Epithelial cell of umbilical artery (primary cell): ENCODE measurements at places on chromosomes 3 and 15. TPM values are rescaled to one million over a fixed set of nuclear protein-coding genes. Genes with fewer than 3 reads are reported as not detected.

The WDR93 gene
- total RNA-seq: not detected in 2 replicates

The A4GNT gene
- not detected in 2 replicates for total RNA-seq

The NR1I2 gene
- total RNA-seq: 0.15 TPM in 1 of 2 replicates, not detected in the other

The PDZRN3 gene
- total RNA-seq: 0.46 and 0.65 TPM in 2 replicates

The CCDC33 gene
- not detected in 2 replicates for total RNA-seq

The CLEC3B gene
- total RNA-seq: 0.32 and 0.61 TPM in 2 replicates

The XYLB gene
- 2.3 and 3.0 TPM in 2 replicates for total RNA-seq

The ACTR8 gene
- 25.3 and 28.9 TPM in 2 replicates for total RNA-seq

The FRMD5 gene
- 23.1 and 29.0 TPM in 2 replicates for total RNA-seq

The ARHGAP11A gene
- 23.1 and 25.4 TPM in 2 replicates for total RNA-seq

The DOCK3 gene
- total RNA-seq: under 0.01 TPM in 2 replicates

The IGSF11 gene
- not detected in 2 replicates for total RNA-seq

The DNAJA4 gene
- total RNA-seq: 5.2 and 8.8 TPM in 2 replicates
